ENCODE measurements at places on chromosomes 7 and 10.
A peak's percentile ranks its signal among the peaks of the same experiment; 100 is the strongest.

DNA sequence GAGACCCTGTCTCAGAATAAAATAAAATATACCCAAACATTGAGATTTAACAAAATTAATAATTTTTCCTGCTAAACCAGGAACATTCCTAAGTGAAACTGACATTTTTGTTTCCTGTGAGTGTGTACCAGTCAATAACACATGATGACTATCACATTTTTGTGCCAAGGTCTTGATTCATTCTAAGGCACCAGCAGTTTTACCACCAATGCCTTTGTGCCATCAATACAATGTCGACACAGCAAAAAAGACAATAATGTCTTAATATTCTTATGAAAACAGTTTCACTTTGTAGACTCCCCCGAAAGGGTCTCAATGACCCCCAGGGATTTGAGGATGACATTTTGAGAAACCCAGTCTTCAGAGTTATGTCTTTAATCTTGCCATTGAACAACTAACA is 7.2 kb upstream of the CADPS2 start:
- no peak for DNase-seq

GRCh38 chr7:66198469-66198868 is 6.7 kb upstream of the TPST1 start:
- DNase-seq: no peak

GRCh38 chr10:58291538-58292174 is 22.7 kb downstream of the CISD1 start:
- DNase-seq: peak; percentile 40

DNA sequence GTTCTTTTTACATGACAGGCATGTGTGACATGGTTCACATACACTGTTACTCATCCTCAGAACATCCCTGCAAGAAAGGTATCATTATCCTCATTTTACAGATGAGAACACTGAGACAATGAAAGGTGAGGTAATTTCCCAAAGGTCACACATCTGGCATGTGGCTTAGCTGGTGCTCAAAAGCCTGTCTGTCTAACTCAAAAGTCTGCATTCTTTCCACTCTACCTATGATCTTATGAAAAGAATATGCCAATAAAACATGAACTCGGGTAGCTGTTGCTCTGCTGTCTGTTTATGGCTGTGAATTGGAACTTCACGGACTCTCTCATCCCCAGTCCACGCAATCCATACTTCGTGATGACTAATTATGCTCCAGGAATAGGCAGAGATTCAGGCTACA is 79.0 kb upstream of the ODAD2 start:
- DNase-seq: peak; percentile 77

- no peak for DNase-seq
Observed at GRCh38 chr7:25119102-25119501, 6.0 kb downstream of the CYCS start.

DNA sequence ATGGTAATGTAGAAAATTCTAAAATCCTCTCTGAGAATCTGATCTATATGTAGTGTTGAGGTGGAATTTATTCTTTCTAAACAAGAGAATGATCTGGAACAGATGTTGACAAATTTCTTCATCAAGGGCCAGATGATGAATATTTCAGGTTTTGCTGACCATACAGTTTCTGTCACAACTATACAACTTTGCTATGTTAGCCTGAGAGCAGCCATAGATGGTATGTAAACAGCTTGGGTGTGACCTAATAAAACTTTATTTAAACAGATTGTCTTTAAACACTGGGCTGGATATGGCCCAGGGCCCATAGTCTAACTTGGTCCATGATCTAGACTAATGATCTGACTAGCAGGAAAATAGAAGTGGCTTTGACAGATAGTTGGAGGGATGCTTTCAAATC is 213.6 kb upstream of the CELF2 start:
- DNase-seq: no peak

DNA sequence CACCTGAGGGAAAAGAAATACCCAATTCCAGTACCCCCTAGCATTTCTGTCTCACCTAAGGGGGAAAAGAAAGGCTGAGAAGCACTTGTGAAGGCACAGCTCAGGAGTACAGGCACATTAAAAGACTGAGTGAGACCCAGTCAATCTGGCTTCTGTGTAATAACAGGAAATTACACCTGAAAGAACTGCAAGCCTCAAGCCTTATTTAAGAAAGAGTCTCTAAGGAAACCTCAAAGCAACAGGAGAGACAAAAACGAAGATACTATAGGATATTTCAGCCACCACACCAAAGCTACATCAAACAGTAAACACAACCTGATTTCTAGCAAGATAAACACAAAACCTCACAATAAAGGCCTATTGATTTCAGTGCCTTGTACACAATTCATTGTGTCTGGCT is 69.6 kb upstream of the CDK1 start:
- no peak for DNase-seq

GRCh38 chr10:14240253-14241189 is 90.2 kb downstream of the FRMD4A start:
- no peak for DNase-seq

- DNase-seq: no peak
Observed at GRCh38 chr7:130286881-130287280, 6.1 kb upstream of the CPA4 start.

GRCh38 chr10:24790599-24790998 is 66.9 kb upstream of the ARHGAP21 start:
- no peak for DNase-seq
